ENCODE measurements at places on chromosomes 11 and 22. TPM values are rescaled to one million over a fixed set of nuclear protein-coding genes. Genes with fewer than 3 reads are reported as not detected.

DNA sequence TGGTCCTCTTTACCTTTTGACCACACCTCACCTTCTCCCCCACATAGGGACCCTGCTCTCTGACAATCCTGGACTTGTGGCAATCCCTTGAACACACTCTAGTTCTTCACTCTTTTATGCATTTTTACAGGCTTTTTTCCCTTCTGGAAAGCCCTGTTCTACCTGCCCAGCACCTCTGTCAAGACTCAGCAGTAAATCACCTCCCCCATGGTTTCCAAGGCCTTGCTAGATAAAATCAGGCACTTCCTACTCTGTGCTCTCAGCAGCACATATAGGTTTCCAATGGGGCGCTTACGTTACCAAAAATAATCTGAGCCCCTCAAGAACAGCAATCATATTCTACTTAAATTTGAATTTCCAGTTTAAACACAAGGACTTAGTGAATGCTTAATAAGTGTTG, 53.9 kb downstream of the ETS1 start:
- no peak for DNase-seq

GRCh38 chr11:69094111-69094914, 45.6 kb downstream of the TPCN2 start:
- DNase-seq, result peak; percentile 77

GRCh38 chr11:44927174-44927661, 23.5 kb downstream of the TP53I11 start:
- no peak for DNase-seq

- DNase-seq, result peak; percentile 72
Observed at GRCh38 chr11:72787216-72788104, 6.4 kb downstream of the STARD10 start.

DNA sequence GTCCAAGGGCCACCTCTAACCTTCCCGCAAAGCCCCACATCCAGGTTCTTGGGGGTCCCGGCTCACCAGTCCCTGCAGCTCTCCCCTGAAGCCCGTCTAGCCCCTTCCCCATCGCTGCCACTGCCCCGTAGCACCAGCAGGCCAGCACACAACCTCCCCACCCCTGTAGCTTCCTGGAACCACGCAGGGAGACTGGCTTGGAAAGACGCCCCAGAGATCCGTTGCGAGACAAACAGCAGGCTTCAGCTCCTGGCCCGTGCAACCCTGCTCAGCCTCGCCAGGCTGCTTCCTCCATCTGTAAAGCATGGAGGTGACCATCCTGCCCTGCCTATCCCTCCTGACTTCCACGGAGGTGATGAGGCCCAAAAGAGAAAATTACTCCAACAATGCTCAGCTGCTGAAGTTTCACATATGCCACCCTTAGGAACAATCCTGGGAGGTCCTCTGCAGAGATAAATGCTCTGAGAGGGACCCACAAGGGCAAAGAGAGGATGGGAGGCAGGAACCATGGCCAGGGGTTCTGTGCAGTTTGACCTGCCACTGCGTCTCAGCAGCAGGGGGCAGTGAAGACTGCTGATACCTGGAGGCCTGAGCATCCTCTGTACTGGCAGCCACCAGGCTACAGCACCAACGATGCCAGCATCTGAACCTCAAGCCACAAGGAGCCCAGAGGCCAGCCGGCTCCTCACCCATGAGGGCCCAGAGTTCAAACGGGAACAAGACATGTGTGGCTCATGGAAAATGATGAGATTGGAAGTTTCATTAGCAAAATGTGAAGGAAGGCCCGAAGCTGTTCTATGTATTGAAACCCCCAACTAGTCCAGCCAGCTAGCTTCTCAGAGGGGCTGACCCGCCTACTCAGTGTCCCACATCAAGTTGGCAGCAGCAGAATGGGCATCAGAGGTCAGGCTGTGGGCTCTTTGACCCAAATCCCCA, 16.1 kb downstream of the DGCR2 start:
- peak; percentile 76 for DNase-seq

DNA sequence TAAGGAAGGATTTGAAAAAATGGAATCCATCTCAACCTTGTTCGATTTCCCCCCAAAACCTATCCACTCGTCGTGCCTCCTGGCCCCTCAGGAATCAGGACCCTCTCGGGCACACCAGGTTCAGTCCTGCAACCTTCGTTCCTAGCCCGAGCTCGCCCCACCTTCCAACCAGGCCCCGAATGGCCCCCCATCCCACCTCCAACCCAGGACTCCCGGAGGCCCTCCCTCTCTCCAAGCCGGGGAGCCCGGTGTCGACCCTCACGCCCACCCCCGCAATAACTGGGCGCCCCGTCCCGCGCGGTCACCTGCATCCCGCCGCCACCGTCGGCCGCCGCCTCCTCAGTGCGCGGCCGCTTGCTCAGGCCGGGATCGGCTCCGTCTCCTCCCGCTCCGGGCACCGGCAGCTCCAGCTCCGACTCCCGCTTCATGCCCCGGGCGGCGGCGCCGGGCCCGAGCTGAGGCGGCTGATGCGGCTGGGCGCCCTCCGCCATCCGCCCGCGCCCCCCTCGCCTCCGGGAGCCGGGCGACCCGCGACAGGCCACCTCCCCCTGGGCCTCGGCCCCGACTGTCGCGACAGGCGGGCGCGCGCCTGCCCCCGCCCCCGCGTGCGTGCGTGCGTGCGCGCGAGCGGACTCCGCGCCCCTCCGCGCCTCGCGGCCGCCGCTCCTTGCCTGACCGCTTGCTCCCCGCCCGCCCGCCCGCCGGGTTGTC, 534 bp downstream of the RBFOX2 start:
- peak; percentile 82 for DNase-seq

- no peak for DNase-seq
Observed at GRCh38 chr22:32203181-32204039, 1.5 kb downstream of the RFPL2 start.

DNA sequence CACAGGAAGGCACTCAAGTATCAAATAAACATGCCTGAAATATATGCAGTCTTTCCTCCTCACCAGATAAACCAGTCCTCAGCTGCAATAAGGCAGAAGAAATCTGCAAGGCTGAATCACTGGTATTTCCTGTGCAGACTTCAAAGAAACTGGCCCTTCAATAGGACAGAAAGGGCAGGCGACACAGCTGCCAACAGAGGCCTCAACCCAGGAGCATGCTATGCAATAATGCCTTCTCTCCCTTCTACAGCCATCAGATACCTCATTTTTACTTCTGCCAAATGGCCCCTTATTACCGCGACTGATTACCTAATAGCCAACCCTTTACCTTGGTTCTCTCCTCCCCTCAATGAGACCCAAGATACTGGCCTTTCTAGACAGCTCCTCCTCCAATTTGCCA, 8.0 kb downstream of the NUMA1 start:
- DNase-seq, result no peak

DNA sequence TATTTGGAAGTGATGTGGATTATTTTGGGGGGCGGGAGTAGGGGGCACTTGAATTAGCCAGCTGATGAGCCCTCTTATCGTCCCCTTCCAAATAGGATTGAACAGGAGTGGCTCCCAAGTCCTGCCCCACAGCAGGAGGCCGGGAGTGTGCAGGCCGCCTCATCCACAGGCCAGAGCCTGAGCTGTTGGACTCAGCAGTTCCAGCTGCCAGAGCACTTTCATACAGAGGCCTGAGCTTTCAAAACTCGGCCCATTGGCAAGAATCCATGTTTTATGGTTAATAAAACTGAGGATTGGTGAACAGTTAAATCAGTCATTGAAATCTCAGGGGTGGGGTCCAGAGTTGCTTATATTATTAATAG, 9.6 kb downstream of the FAM118A start:
- DNase-seq, result no peak

- DNase-seq, result no peak
Observed at GRCh38 chr11:125170510-125171031, 6.0 kb downstream of the PKNOX2 start.

- no peak for DNase-seq
Observed at GRCh38 chr11:8333811-8334401, 70.2 kb upstream of the LMO1 start.

GRCh38 chr11:105490333-105490732, 119.5 kb upstream of the GRIA4 start:
- no peak for DNase-seq

Gene C11orf42
- total RNA-seq, result not detected

DNA sequence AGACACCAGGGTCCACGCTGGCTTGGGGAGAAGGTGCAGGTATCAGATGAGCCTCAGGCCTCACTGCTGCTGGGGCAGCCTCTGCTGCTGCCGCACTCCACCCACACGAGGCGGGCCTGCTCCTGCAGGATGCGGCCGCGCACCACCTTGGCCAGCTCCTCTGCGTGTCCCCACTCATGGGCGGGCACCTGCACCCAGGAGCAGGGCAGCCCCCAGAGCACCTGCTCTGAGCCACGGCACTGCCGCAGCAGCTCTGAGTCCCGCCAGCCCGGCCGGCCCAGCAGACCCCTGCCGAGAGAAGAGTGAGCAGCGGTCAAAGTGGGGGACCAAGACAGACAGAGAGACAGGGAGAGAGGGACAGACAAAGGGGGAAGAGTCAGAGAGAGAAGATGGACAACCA, 4.9 kb upstream of the MFNG start:
- no peak for DNase-seq

DNA sequence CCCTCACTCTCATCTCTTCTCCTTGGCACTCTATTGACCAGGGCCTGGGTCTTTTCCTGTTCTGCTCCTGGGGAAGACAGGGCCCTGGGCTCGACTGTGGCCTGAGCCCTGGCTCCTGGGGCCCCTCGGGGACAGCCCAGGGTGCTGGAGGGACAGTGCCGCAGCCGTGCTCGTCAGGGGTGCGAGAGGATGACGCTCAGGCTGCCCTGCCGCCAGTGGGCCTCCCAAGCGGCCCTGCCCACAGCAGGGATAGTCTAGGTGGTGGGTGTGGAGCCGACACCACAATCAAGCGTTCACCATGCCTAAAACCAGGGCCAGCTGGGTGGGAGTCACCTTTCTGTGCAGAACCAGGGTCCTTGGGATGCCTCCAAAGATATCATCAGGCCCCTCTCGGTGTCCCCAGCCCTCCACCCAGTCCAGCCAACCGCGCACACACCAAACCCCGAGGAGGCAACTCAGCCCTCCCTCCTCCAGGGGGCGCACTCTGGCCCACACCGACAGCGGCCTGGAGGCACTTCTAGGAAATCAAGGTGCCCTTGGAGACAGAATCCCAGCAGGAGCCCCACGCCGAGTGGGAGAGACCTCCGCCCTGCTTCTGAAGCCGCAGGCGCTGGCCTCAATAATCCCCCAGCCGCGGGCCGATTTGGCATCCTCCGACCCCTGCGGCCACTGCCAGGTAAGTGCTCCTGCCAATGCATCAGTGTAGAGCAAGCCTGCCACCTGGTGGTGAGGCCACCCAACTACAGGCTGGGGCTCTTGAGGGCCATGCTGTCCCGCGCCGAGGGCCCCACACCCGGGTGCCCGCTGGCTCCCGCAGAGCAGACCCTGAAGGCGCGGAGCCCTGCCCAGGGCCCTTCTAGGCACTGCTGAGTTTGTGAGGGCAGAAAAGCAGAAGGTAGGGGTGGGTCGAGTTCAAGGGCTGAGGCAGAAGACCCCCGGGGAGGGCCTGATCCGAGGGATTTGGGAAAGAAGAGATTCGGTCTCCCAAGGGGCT, 496.4 kb downstream of the BUD13 start:
- peak; percentile 89 for DNase-seq

DNA sequence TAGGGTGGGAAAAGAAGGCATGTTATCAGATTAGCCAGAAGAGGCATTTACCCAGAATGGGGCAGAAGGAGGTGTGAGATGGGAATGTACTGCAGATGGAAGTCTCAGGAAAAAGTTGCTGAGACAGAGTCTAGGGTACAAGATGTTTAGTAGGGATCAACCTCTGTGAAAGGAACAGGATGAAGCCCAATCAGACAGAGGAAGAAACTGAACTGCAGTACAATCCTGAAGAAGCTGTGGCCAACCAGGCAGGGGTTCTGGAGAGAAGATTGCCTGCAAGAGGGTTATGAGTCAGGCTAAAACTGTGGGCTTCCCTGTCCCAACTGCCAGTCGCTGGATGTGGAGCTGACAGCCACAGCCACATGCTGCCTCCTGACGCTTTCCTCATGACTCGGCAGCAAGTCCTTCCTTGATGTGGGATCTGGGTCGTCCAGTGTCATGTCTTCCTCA, 64.0 kb downstream of the CWC15 start:
- no peak for DNase-seq

- no peak for DNase-seq
Observed at GRCh38 chr11:15157181-15157580, 42.5 kb downstream of the INSC start.

DNA sequence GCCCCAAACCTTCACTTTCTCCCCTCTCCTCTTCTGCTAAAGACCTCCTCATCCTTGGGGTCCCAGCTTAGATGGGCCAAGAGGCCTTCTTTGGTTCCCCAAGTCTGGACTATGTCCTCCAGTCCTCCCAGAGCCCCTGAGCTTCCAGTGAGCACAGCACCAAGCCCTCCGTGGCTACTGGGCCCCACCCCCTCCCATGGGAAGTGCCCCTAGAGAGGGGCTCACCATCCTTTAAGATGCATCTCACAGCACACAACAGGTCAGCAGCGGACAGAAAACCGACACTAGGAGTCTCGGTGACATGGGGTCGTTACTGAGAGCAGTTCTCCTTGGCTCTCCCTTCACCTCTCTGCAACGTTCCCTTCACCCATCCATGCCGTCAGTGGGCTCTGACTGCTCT, 2.7 kb downstream of the LRRC32 start:
- DNase-seq, result peak; percentile 50

- DNase-seq, result no peak
Observed at GRCh38 chr11:68596231-68596630, 88.1 kb upstream of the GAL start.

Gene C22orf42
- not detected for total RNA-seq

DNA sequence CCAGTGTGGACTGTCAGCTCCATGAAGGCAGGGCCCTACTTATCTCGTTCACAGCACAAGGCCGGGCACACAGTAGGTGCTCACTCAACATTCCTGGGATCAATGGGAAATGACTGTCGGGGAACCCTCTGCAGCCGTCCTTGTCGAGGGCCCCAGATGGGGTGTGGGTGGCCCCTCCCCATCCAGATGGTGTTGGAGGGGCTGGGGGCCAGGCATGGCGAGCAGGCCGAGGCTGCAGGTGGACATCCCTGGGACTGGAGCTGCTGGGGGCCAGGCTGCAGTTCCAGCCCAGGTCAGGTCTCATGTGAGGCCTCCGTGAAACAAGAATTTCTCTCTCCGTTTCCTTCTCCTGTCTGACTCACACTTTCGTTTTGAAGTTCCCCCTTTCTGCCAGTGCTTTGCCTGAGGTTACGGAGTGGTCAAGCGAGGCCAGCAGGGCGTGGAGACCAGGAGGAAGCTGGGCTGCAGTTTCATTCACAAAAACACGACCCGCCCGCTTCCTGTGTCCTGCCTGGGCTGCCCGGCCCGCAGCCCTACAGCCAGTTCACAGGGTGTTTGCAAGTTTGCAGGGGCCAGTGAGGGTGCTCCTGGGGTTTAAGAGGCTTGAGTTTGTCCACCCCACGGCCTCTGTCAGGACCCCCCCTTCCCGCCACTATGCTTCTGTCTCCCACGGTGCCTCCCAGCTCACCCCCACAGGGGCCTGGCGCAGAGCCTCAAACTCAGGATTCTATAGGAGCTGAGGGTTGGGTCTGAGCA, 4.5 kb downstream of the MYEOV start:
- DNase-seq, result peak; percentile 94

GRCh38 chr11:13105237-13105844, 96.2 kb downstream of the RASSF10 start:
- no peak for DNase-seq
